ENCODE measurements at places on chromosomes 5 and 9.
A peak's percentile ranks its signal among the peaks of the same experiment; 100 is the strongest.

GRCh38 chr5:9339206-9339818 lies 206.6 kb downstream of the SEMA5A start:
- DNase-seq: no peak

DNA sequence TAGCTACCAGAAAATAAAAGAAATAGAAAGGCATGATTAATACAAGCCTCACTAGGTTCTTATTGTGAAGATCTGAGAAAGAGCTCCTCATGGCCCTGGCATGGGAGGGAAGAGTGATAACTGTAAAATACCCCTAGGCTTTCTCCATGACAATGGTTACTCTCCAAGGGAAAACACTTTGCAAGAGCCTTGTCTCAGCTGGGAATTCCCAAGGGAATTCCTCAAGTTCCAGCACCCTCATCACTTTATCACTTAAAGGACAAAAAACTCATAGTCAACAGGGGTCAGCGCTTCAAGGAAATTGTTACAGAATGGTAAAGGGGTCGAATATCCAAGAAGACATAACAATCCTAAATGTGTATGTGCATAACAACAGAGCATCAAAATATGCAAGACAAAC lies 21.2 kb downstream of the SYK start:
- DNase-seq: no peak

- DNase-seq: no peak
These were observed 51.7 kb downstream of the ARHGAP26 start for GRCh38 chr5:142821733-142822487.

- no peak for DNase-seq
These were observed 59.0 kb downstream of the NACC2 start for GRCh38 chr9:136036050-136036449.

DNA sequence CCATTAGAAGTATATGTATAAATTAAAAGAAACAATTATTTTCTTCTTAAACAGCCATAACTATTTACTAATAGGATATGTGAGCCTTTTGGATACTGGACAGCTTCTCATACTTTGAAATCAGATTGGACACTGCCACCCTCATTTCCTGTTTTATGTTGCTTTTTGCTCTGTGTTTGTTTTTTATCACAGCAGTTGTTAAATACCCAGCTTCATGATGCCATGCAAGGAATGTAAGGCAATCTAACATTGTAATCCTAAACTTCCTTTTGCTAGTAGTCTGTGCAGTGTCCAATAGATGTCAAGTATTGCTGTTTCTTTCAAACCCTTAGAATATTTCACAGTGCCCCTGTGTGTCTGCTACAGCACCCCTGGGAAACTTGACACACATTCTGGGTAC lies 56.2 kb downstream of the CNTLN start:
- DNase-seq: no peak

- no peak for DNase-seq
These were observed 298.1 kb downstream of the NR3C1 start for GRCh38 chr5:143105216-143105905.

GRCh38 chr9:35163413-35163812 lies 1.6 kb downstream of the UNC13B start:
- DNase-seq: no peak

- DNase-seq: no peak
These were observed 18.4 kb upstream of the QSOX2 start for GRCh38 chr9:136264031-136264430.

GRCh38 chr9:95970317-95970716 lies 94.8 kb downstream of the ERCC6L2 start:
- DNase-seq: no peak

- DNase-seq: no peak
These were observed 566.0 kb downstream of the CAAP1 start for GRCh38 chr9:26326563-26326962.

- DNase-seq: no peak
These were observed 278.2 kb downstream of the PSAT1 start for GRCh38 chr9:78575081-78575480.

DNA sequence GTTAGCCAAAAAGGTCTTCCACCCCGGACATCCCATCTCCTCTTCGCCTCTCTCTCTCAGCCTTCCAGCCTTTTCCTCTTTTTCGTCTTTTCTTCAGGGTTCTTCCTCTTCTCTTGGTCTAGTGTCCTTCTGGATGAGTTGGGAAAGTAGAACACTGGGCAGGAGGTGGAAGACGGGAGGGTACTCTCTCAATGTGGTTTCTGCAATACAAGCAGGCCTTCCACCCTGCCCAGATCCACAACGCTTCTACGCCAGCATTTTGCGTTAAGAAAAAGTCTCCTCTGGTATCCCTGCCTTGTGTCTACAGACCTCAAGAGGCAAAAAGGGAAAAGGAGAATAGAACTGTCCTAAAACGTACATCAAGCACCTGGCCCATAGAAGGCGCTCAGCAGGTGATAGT lies 587.8 kb downstream of the BNC2 start:
- DNase-seq: no peak

- DNase-seq: no peak
These were observed 215.0 kb downstream of the VPS13A start for GRCh38 chr9:77392328-77392727.

DNA sequence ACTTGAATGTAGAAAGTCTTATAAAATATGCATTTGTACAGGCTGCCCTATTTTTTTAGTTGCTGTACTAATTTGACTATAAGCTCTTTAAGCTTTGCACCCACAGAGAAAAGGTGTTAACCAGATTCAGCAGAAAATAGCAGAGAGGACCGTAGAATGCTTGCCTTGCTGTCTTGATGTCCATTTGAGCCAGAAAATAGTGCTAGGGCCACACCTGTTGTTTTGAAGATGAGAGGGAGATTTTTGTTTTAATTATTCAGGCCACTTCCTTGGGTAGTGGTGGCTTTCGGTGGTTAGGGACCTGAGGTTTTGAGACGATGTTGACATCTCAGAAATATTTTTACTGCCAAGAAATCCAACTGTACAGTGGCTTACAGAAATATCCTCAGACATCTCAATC lies 196.0 kb downstream of the SPATA31D1 start:
- DNase-seq: no peak

DNA sequence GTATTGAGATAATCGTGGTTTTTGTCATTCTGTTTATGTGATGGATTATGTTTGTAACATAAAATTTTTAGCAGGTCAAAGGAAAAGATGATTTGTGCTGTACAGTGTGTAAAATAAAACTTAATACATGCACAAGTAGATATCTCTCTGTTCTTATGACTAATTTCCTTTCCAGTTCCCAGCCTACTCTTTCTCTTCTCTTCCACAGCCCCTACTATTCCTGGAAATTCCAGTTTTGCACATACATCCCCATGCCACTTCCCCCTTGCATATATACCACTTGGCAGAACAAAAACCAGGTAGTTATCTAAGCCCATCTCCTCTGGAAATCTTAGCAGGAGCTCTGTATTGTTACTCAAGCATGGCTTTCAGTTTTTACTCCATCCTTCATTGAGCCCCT lies 20.2 kb downstream of the TEK start:
- no peak for DNase-seq

- DNase-seq: no peak
These were observed 952.0 kb downstream of the NR2F1-AS1 start for GRCh38 chr5:92629000-92629399.

GRCh38 chr5:140925806-140926442 lies at the start of gene PCDHAC1:
TSS of gene PCDHAC1 (plus strand) at chr5:140926299. CDS start at chr5:140926893, 594 bp downstream.
- no peak for DNase-seq

- no peak for DNase-seq
These were observed 297.6 kb downstream of the MAN2A1 start for GRCh38 chr5:109987355-109987754.

DNA sequence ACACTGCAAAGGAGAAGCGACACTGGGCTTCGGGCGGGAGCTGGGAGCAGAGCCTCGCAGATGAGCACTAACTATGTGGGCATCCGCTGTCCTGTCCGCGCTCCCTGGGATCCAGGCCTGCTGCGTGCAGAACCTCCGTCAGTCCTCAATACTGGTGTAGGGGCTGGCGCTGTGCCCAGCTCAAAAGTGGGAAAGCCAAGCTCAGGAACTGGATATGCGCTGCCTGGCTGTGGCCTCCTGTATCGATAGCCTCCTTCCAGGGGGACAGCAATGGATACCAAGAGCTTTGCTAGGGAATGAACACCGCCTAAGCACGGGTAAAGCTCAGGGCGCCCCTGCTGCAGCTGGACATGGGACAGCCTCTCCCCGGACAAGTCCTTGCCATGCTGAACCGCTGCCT lies 270.4 kb downstream of the NSG2 start:
- no peak for DNase-seq

DNA sequence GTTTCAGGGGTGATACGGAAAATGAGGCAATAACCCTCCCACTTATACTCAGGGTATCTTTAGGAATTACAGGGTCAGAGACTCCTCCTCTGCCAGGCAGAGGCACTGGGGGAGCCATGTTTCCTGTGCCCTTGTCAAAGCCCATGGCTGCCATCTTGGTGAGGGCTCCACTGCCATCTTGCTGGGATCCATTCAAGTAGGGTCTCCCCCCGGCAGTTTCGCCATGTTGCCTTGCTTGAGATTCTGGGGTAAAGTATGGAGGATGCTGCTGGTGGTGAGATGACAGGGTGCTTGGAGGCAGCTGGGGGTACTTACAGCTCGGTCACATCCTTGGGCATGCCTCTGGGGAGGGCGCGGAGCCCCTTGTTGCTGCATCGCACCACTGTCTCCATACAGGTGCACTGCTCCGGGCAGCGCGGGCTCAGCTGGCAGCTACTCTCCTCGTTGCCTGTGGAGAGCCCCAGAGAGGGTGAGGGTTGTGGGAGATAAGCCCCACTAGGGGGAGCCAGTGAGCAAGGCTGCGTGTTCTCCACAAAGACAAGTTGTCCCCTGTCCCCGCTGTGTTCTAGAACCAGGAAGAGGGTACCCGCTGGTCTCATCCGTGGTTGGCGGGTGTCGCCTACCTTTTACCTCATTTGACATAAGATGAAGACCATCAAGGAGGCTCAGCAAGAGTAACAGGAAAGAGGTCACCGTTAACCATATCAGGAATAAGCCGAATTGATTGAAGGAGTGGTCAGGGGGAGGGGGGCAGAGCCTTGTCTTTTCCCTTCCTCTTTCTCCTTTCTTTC lies 169.0 kb upstream of the PANK3 start:
- DNase-seq: no peak

DNA sequence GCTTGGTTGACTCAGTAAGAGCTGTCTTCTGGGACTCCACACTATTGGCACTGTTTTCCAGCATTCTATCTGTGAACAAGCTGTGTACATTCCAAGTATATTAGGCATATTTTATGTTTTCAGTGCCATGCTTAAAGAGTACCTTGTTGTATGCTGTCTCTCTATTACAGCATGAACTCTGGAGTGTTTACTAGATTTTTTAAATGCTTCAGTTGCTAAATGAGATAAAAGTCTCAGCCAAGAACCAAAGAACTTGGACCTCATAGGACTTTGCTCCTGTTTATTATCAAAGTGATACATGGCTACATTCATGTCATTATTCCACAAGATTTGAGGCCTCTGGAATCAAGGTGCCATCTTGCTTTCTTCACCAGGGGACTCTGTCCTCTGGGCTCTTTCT lies 167.2 kb downstream of the C9orf152 start:
- no peak for DNase-seq

- DNase-seq: no peak
These were observed 176.7 kb downstream of the PRR16 start for GRCh38 chr5:120640778-120641177.

DNA sequence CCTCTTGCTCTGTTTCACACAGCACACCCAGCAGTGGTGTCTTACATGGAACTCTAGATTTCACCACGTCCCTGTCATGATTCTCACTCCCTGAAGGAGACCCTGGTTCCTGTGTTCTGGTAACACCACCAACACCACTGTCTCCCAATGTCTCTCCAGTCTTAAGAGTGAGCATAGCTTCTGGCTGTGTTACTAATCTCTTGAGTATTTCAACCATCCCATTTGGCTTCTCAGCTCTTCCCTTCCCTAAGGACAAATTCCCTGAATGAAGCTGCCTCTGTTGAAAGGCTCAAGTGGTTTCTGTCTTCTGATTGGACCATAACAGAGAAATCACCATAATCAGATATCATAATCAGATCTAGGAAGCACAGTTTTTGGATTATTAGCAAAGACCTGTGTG lies 311.8 kb downstream of the DNAH5 start:
- no peak for DNase-seq

- no peak for DNase-seq
These were observed 1823.4 kb downstream of the MAT2B start for GRCh38 chr5:165328846-165329245.

DNA sequence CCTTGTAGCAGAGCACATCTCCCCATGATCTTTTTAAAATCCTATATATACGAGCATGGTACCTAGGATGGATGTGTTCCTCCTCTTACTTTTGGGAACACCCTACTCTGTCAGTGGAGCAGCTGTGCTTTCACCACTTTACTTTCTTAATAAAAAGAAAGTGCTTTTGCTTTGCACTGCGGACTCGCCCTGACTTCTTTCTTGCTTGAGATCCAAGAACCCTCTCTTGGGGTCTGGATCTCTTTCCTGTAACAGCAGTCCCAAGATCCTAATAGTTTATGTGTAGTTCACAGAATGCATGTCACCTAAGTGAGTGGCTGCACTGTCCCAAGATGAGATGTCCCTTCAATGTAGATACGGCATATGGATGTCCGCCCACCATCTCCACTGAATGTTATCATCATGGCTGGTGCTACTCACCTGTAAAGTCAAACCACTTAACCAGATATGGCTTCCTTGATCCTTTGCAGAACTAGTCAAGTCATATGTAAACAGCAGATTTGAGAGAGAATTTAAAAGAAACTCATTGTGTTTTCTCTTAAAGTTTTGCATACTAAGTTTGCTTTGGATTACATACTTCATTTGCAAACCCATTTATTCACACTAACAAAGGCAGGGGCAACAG lies 1.9 kb downstream of the FGF1 start:
- DNase-seq: no peak

DNA sequence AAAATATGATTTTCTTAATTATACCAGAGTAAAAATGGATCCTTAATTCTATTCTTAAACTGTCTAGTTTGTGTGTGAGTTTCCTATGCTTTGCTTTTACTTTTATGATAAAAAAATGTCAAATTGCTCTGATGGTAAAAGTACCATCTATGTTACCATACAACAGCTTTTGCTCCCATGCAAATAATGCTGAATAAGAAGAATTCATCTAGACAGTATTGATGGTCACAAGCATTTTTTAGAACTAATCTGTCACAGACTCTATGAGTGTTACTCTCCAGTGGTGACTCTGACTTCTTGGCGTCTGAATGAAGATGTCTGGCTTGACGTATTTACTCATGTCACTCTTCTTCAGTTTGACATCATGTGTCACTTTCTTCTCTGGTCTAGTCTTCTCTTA lies 608.1 kb upstream of the RORB start:
- DNase-seq: no peak

DNA sequence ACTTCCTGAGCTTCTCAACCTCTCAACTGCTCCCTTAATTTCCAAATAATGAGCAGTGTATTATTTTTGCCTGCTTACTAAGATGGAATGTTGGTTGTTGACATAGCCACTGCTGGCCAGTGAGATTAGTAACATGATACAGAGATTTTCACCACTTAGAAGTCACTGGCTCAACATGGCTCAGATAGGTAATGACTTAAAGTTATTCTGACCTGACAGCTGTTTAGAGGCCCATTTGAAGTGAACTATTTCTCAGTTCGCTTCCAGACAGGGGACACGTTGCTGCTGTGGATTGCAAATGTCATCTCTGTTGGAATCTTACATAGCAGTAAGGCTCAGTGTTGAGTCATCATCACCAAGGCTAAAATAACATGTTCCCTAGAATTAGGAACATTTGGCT lies 490.2 kb downstream of the TLE4 start:
- peak; percentile 83 for DNase-seq

GRCh38 chr5:146588331-146589027 lies 72.5 kb upstream of the GPR151 start:
- DNase-seq: no peak

Data from gastrocnemius medialis (tissue), 4 donors.